Fibroblast of skin of back (primary cell): ENCODE measurements at places on chromosomes 4 and X.

GRCh38 chrX:17566740-17567139, 170.6 kb upstream of the SCML1 start:
- DNase-seq: no peak

GRCh38 chr4:139503622-139504166, 49.8 kb downstream of the RAB33B start:
- DNase-seq: no peak

DNA sequence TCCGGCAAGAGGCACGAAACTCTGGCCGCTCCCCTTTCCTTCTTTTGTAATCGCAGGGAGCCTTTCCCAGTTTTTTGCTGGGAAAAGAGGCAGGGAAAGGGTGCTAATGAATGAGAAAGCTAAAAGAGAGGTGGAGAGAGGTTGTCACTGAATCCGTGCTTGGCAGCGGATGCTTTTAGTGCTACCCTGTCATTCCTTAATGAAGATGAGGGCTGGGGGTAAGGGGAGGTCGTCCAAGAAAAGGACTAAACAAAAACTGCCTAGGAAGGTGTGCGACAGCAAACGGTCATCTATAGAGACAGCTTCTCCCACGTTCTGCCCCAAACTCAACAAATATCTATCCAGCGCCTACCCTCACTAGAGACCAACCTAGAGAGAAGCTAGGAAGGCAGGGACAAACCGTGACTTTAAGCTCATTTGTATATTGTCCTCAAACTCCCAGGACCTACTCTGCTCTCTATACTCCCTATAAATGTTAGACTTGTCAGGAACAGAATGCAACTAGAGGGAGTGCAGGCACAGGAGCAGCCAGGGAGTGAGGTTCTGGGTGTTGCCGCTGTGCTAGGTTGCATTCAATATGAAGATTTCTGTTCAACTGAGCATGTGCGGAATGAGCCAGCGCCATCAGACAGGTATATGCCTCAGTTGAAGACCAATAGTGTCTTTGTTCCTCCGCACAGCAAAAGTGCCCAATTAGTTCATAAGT, 777 bp upstream of the CASK start:
- no peak for DNase-seq

DNA sequence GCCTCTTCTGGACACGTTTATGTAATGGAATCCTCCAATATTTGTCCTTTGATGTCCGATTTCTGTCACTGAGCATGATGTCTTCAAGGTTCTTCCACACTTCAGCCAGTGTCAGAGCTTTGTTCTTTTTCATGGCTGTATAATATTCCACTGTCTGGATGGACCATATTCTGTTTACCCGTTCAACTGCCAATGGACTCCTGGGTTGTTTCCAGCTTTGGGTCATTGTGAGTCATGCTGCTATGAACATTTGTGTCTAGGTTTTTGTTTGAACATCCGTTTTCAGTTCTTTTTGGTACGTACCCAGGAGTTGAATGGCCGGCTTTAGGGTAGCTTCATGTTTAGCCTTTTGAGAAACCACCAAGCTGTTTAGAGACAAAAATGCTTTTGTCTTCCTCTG, 93.2 kb downstream of the SHOX start:
- DNase-seq: peak; percentile 27

DNA sequence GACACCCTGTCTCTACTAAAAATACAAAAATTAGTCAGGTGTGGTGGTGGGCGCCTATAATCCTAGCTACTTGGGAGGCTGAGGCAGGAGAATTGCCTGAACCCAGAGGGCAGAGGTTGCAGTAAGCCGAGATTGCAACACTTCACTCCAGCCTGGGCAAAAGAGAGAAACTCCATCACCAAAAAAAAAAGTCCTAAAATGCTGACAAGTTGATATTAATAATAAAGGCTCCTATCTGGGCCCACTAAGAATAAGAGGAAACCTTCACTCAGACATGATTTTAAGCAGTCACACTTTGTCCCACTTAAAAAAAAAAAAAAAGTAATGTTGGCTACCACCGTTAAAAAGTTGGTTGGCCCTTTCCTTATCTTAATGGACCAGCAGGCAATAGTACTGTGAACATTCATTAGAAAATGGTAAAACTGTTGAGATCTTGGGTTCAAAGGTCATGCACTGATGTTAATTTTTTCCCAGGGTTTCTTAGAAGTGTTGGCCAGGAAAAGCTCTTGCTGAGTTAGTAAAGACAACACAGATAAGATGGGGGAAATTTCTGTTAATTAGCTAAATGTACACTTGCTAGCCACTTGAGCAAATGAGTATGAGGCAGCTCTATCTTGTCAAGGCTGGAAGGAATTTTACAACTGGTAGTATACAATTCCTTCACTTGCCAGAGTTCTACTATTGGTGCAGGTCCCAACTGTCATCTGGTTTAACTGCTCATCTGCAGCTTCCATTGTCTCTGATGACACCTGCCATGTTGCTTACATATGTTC, 43.6 kb upstream of the BMP2K start:
- DNase-seq: no peak

DNA sequence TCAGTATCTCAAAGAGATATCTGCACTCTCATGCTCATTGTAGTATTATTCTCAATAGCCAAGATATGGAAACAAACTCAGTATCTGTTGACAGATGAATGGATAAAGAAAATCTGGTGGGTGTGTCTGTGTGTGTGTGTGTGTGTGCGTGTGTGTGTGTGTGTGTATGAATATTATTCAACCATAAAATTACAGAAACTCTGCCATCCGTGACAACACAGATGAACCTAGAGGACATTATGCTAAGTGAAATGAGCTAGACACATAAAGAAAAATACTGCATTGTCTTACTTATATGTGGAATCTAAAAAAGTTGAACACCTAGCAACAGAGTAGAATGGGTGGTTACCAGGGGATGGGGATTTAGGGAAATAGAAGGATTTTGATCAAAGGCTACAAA, 13.2 kb downstream of the XKRX start:
- DNase-seq: no peak

DNA sequence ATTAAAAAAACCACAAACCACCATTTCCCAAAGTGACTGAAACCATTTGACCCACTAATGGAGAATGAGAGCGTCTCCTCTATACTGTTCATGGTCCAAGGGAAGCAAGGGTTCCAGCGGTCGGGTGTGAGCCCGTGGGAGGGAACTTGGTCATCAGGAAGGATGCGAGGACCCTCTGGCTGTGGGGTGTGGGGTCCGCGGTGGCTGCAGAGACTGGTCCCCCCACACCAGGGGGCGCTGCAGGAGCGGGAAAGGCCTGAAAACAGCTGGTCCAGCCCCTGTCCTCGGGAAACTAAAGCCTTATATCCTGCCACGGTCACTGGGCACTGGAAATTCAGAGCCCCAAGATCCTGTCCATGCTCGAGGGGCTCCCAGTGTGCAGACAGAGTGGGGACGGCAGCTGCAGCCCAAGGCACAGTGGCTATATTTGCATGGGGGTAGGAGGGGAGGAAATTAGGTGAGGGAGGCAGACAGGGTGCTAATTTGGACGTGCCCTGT, 4.3 kb downstream of the BLOC1S4 start:
- DNase-seq: peak; percentile 70

- DNase-seq: no peak
These were observed 166.5 kb upstream of the PUDP start for GRCh38 chrX:7314425-7314824.

DNA sequence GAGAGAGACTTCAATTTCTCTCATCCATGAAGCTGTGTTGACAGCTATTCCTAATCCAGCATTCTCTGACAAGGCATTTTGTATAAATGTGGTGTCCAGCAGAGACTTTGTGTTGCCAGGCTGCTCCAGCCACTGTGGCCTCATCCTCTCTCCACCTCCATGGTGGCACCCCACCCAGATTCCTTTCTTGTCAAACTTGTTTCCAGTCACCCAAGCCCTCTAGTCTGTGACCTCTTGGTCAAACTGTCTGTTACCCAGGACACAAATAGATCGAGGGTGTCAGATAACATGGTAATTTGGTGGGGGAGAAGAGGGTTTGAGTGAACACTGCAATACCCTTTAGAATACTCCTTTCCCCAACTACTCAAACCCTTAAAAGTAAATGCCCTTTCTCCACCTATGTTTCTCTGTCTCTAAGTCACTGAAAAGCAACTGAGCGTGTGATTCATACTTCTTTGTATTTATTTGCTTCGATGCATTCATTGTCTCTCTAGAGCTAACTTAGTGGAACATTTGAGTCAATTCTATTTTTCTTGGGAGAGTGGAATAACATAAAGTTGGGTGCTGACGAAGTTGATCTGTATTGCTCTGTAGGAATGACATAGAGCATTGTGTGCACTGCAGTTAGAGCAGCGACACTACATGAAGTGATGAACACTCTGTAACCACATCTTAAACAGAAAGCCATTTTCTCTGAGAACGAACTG, 13.7 kb downstream of the PITX2 start:
- peak; percentile 57 for DNase-seq

- DNase-seq: no peak
These were observed 74.3 kb upstream of the TNIP3 start for GRCh38 chr4:121238461-121238860.

DNA sequence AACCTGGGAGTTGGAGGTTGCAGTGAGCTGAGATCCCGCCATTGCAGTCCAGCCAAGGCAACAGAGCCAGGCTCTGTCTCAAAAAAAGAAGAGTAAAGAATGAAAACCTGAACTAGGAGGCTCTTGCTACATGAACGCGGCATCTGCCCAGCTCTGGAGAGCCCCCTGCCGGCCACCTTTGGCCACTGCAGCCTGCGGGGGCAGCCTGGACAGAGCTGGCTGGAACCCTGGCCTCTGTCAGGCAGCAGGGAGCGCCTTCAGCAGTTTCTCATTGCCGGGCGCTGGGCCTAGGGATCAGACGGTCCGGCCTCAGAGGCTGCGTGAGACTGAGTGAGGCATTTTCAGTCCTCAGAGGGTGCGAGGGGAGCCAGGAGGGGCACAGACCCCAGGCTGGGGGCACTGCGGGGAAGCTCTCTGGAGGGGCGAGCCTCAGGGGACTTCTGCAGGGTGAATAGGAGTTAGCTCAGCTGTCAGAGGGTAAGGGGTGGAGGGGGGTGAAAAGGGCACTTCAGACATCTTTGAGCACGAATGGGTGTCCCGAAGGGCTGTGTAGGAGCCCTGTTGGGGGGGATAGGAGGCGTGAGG, 17.5 kb downstream of the DOK7 start:
- DNase-seq: peak; percentile 55

DNA sequence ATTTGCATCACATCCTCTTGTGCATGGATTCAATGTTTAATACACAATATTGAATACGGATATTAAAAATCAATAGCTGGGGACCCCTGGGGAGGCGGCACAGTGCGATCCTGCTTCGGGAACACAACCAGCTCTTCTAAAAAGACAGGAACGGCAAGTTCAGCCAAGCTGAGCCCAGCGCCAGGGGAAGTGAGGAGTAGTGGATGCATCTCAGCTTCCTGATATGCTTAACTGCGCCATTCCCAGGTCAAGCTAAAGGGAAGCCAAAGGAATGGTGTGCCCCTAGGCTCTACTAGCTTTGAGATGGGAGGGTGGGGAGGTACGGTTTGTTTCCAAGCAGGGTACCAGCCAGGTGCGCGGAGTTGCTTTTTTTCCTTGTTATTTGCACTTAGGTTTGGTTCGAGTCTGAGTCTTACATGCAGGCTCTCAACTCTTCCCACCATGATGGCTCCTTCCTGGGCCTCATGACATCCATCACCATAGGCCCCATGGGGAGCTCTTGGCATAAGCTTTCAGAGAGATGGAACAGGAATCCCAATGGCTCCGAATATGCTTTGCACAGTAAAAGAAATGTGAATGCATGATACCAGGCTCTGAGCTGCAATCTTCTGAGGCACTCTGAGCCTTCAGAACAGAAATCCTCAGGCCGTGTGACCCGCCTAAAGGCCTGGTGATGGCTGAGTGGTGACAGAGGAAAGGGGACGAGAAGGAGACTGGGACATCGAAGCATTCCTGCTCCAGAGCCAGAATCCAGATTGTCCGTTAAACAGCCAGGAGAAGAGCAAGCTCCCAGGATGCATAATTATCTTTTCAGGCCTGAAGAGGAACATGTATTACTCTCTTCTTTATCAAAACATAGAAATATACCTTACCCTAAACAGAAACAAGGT, 51.8 kb upstream of the BCOR start:
- no peak for DNase-seq

DNA sequence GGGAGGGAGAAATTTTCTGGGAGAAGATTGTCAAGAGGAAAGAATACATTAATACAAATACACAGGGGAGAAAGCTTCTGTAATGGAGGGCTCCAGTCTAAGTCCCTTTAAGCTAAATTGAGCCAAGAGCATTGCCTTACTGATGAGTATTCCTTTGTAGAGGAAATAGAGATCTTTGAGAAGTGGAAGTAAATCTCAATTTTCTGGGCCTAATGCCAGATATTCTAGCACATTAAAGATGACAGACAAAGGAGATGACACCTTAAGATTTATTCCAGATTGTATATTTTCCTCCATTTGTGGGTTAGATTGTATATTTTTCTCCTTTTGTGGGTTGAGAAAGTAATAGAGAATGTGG, 28.5 kb upstream of the SMAD1 start:
- DNase-seq: no peak

GRCh38 chrX:132609362-132609848, 120.6 kb upstream of the MBNL3 start:
- DNase-seq: no peak
